ENCODE measurements at places on chromosomes 1 and 21.

DNA sequence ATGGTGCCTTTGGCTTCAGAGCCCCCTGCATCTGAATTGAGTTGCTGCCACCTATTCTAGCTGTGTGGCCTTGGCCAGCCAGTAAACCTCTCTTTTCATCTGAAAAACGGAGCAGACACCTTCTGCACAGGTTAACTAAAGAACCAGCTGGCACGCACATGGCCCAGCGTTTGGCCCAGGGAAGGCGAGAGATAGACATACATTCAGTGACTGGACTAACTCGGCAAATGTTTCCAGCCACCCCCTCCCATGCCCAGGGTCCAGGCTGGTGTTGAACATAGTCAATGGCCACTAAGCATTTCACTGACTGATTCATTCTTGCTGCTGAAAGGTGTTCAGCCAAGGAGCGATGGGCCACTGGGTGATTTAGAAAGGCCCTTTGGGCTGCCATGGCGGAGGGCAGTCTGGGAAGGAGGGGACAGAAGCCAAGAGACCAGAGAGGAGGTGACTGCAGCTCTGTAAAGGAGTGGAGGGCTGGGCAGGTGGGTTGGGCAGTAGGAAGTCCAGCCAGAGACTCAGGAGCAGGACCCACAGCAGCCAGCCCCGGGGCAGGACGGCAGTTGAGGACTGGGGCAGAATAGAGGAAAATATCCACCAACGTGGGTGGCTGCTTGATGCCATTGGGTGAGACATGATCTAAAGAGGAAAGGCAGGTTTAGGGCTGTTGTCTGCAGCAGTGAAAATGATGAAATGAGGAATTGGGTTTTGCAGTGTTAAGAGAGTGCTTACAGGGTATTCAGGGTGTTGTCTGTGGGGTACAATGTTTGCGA, 184.3 kb downstream of the HIVEP3 start:
- no peak for DNase-seq

DNA sequence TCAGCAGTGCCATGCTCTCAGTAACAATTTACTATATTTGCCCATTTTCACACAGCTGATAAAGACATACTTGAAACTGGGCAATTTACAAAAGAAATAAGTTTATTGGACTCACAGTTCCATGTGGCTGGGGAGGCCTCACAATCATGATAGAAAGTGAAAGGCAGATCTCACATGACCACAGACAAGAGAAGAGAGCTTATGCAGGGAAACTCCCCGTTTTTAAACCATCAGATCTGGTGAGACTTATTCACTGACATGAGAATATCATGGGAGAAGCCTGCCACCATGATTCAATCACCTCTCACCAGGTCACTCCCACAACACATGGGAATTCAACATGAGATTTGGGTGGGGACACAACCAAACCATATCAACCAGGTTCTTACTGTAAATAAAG, 112.1 kb upstream of the C1orf87 start:
- DNase-seq: no peak

DNA sequence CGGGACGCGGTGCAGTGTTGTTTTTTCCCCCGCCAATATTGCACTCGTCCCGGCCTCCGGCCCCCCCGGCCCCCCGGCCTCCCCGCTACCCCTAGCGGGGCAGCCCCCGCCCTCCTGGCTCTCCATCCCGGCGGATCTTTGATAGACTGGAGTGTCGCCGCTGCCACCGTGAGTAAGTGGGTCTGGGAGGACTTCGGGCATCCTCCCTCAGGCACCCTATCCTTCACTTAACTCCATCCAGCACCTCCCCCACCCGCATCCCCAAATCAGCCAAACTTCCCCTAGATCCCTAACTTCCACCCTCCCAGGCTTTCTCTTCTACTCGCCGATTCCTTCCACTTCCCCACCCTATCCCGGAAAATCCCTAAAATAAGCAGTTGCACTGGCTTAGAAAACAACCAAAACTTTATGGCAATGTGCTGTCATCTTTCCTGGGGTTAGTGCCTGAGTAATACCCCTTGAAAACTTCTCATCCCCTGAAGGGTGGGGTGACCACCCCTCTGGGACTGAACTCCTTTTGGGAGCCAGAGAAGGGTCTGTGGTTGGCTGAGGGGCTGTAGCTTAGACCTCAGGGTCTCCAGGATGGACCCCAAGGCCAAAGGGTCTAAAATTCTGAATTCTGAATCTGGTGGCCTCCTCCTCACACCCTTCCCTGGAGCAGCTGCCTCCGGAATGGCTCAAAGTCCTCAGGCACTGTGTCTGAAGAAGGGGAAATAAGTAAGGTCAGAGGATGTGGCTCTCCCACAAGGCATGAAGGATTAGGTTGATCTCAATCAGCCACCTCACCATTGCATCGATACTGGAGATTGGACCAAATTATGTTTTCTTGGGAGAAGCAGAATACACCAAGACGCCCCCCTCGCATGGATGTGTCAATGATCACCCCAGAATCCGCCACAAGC, 12.2 kb downstream of the THBS3 start:
- no peak for DNase-seq

DNA sequence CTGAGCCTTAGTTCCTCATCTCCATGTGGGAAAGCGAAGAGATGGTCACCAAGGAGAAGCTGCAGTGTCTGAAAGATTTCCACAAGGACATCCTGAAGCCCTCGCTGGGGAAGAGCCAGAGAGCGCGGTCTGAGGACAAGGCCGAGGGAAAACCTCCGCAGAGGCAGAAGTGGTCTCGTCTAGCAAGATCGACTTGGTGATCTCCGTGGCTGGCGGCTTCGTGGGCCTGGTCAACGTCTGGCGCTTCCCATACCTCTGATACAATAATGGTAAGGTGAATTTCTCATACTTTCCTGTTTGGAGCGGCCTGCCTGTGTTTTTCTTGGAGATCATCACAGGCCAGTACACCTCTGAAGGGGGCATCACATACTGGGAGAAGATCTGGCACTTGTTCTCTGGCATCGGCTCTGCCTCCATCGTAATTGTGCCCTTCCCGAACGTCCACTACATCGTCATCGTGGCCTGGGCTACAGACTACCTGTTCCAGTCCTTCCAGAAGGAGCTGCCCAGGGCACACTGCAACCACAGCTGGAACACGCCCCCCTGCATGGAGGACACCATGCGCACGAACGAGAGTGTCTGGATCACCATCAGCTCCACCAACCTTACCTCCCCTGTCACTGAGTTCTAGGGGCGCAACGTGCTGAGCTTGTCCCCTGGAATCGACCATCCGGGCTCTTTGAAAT, 841.1 kb upstream of the TMPRSS15 start:
- DNase-seq: no peak

GRCh38 chr1:9746651-9747050, 77.1 kb downstream of the CLSTN1 start:
- no peak for DNase-seq

DNA sequence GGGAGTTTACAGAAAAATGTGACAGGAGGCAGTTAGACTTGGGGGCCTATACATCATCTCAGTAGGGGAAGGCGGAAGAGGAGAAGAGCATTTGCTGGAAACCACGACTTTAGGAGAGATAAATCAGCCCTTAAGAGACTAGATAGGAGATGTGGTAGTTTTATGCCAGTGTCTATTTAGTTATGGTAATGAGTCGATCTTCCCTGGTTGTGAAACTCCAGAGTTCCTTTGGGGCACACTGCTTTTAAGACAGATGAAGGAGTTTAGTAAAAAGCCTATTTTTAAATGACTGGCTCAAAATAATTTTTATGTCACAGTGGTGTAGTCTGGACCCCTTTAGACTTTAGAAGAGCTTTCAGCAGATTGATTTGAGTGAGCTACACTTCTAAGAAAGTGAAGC, 7.8 kb downstream of the PGM1 start:
- no peak for DNase-seq

DNA sequence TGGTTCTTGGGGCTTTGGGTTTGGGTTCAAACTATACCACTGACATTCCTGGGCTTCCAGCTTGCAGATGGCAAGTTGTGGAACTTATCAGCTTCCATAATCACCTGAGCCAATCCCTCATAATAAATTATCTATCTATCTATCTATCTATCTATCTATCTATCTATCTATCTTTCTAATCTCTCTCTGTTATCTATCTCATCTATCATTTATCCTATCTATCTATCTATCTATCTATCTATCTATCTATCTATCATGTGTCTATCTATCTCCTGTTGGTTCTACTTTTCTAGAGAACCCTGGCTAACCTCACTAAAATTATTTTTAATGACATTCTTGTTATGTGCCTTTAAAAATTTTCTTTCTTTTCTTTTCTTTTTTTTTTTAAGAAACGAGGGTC, 35.8 kb upstream of the AKT3 start:
- DNase-seq: no peak

- no peak for DNase-seq
Measured at GRCh38 chr1:109027841-109028240, 14.1 kb downstream of the WDR47 start.

DNA sequence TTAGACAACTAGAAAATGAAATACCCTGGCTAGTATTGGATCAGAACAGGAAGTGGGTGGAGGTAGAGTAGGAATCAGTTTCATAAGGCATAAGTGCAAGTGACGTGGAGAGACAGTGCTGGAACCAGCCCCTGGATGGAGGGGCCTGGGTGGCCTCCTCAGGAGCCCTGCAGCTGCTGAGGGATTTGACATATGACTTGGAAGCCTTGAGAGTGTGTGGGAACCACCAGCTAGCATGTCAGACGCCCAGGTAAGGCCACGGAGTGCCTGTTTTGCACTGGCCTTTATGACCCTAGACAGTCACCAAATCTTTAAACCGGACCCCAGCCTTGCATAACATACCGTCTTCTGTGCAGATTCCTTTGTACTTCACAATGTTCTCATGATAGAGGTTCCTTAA, 94.4 kb downstream of the RAVER2 start:
- no peak for DNase-seq

- DNase-seq: no peak
Measured at GRCh38 chr1:116194568-116194967, 83.4 kb downstream of the MAB21L3 start.

GRCh38 chr1:176949033-176949662, 215.4 kb downstream of the ASTN1 start:
- DNase-seq: no peak

DNA sequence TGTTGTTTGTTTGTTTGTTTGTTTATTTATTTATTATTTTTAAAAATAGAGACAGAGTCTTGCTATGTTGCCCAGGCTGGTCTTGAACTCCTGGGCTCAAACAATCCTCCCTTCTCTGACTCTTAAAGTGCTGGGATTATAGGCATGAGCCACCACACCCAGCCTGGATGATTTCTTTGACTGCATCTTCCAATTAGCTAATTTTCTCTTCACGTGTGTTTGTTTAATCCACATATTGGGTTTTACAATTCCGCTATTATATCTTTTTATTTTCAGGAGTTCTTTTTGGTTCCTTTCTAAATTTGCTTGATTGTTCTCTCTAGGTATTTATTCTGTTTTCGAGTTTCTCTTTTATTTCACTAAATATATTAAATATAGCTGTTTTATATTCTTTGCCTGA, 19.8 kb downstream of the SH3BGR start:
- no peak for DNase-seq

DNA sequence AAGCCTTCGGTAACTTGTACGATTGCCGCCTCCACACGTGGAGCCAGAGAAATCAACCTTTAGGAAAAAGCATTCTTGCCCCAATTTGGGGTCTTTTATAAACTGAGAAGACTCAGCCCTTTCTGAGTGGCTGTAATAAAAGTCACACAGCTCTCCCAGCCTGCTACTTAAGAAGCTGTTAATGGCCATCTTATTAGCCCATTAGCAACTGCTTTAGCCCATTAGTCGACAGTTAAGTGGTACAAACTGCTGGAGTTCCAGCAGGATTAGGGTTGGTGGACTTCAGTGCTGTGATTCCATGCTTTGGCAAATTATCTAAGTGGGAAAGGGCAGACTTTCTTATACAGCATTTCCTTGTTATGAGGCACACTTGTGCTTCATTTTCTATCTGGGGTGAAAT, 461.3 kb downstream of the RPS6KC1 start:
- DNase-seq: no peak

GRCh38 chr1:89309828-89310227, 37.2 kb upstream of the GBP5 start:
- DNase-seq: no peak

DNA sequence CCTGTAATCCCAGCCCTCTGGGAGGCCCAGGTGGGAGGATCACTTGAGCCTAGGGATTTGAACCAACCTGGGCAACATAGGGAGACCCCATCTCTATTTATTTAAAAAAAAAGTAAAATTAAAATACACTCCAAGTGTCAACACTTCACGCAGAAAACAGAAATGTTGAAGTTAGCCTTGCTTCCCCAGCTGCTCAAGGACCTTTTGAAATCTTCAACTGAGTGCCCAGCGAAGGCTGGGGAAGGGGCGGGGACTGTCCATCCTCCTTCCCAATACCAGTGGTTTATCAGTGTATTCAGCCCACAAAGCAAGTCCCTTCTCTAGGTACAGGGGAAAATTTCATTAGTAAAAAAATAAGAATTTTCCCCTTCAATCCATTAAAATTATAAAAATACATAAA, 2.2 kb upstream of the DNAJC28 start:
- no peak for DNase-seq

GRCh38 chr1:212225871-212226302, 59.3 kb upstream of the PPP2R5A start:
- DNase-seq: no peak

DNA sequence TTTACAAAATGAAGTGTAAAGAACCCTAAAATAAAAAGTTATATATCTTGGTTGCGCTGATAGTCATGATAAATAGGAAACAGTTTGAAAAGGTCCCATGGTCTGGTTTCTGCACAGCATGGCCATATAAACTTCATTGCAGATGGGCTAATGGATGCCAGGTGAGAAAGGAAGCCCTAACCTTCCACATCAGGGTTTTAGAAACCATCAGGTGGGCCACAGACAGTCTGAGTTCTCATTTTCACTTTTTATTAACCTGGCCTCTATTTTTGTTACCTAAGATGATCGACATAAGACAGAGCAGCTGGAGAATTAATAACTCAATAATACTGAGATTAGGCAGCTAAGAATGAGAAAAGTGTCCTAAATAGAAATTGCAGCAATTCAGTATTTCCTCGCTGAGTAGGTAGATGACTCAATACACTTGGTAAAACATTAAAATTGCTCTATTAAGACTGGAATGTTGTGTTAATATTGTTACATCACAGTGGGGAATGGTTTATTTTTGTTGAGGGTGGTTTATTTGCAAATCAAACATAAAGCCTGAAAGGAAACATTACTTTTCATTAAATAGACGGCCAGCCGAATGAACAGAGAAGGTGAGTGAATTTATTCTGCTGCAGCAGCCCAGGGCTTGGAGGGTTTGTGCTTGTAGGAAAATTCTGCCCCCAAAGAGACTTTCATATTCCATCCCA, 21.1 kb downstream of the C1orf21 start:
- DNase-seq: no peak

DNA sequence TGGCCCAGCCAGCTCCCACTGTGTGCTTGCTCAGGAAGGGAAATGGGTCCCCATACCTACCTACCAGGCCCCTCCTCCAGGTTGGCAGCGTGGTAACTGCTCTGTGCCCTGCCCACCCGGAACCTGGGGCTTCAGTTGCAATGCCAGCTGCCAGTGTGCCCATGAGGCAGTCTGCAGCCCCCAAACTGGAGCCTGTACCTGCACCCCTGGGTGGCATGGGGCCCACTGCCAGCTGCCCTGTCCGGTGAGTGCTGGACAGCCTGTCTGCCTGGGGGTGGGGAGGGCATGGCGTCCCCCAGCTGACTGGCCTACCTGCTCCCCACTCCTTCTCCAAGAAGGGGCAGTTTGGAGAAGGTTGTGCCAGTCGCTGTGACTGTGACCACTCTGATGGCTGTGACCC, 10.8 kb upstream of the LRRC71 start:
- no peak for DNase-seq

- peak; percentile 69 for DNase-seq
Measured at GRCh38 chr1:89804642-89805237, 16.1 kb upstream of the LRRC8D start.
